Fibroblast of villous mesenchyme (primary cell): ENCODE measurements at places on chromosomes 7 and 10. TPM values are rescaled to one million over a fixed set of nuclear protein-coding genes. Genes with fewer than 3 reads are reported as not detected.

Gene CALY
- not detected in 2 replicates for total RNA-seq

Gene INHBA
- 65.2 and 84.7 TPM in 2 replicates for total RNA-seq

Gene STK31
- total RNA-seq, result not detected in 2 replicates

Gene AMPH
- total RNA-seq, result 0.86 and 0.97 TPM in 2 replicates

Gene CLEC2L
- not detected in 2 replicates for total RNA-seq

Gene EN2
- under 0.01 TPM in 1 of 2 replicates, not detected in the other for total RNA-seq

Gene RHEB
- total RNA-seq, result 52.2 and 79.5 TPM in 2 replicates

Gene BLNK
- not detected in 2 replicates for total RNA-seq

Gene ADAP1
- total RNA-seq, result 1.3 and 2.3 TPM in 2 replicates

Gene FAM241B
- total RNA-seq, result not detected in 2 replicates

Gene NUTM2E
- under 0.01 TPM in 1 of 2 replicates, not detected in the other for total RNA-seq

Gene ICA1
- 1.9 and 4.3 TPM in 2 replicates for total RNA-seq

Gene MRPL43
- 51.8 and 67.3 TPM in 2 replicates for total RNA-seq

Gene HOXA9
- total RNA-seq, result 17.1 and 20.3 TPM in 2 replicates

Gene CCL24
- not detected in 2 replicates for total RNA-seq

Gene PRTFDC1
- total RNA-seq, result 13.4 and 14.8 TPM in 2 replicates

Gene LAMB4
- total RNA-seq, result under 0.01 and 0.64 TPM in 2 replicates

Gene ZNF117
- total RNA-seq, result 5.2 and 6.5 TPM in 2 replicates

Gene TEX36
- not detected in 2 replicates for total RNA-seq

Gene STEAP1B
- total RNA-seq, result 7.4 and 11.7 TPM in 2 replicates

Gene MMP21
- total RNA-seq, result not detected in 2 replicates

Gene STEAP4
- under 0.01 TPM in 2 replicates for total RNA-seq

Gene EBLN1
- total RNA-seq, result not detected in 2 replicates

Gene MBLAC1
- total RNA-seq, result 1.7 and 4.2 TPM in 2 replicates

Gene PNLIPRP3
- total RNA-seq, result not detected in 2 replicates

Gene MACC1
- total RNA-seq, result under 0.01 TPM in 2 replicates

Gene PLXNA4
- total RNA-seq, result under 0.01 TPM in 1 of 2 replicates, not detected in the other

Gene CLDN12
- 28.3 and 49.2 TPM in 2 replicates for total RNA-seq

Gene ECHS1
- total RNA-seq, result 50.3 and 59.6 TPM in 2 replicates

Gene FAM13C
- 0.43 and 2.3 TPM in 2 replicates for total RNA-seq

Gene NODAL
- total RNA-seq, result not detected in 2 replicates

Gene PTPRZ1
- total RNA-seq, result 0.43 TPM in 1 of 2 replicates, not detected in the other

Gene ADRA2A
- 0.32 and 3.0 TPM in 2 replicates for total RNA-seq

Gene ADAM12
- 22.5 and 129 TPM in 2 replicates for total RNA-seq

Gene NUTM2B
- total RNA-seq, result 0.32 and 0.43 TPM in 2 replicates

Gene TMEM196
- not detected in 2 replicates for total RNA-seq

Gene HPSE2
- 5.6 and 12.2 TPM in 2 replicates for total RNA-seq

Gene GIMAP5
- total RNA-seq, result not detected in 2 replicates

Gene MEOX2
- total RNA-seq, result not detected in 2 replicates

Gene NOD1
- total RNA-seq, result 3.9 and 4.8 TPM in 2 replicates

Gene PLEKHS1
- under 0.01 TPM in 1 of 2 replicates, not detected in the other for total RNA-seq

Gene LRRD1
- total RNA-seq, result under 0.01 TPM in 1 of 2 replicates, not detected in the other

Gene BTRC
- total RNA-seq, result 11.0 and 17.3 TPM in 2 replicates

Gene KCP
- total RNA-seq, result under 0.01 TPM in 1 of 2 replicates, not detected in the other

Gene ATRNL1
- total RNA-seq, result 8.4 and 13.0 TPM in 2 replicates

Gene FKBP6
- total RNA-seq, result not detected in 2 replicates

Gene ZNF467
- 1.3 and 1.6 TPM in 2 replicates for total RNA-seq

Gene ANKRD61
- total RNA-seq, result not detected in 2 replicates

Gene LIPF
- total RNA-seq, result not detected in 2 replicates

Gene SMURF1
- 28.7 and 29.8 TPM in 2 replicates for total RNA-seq

Gene OR6V1
- total RNA-seq, result not detected in 2 replicates

Gene PNLIPRP2
- total RNA-seq, result not detected in 2 replicates

Gene TACR2
- total RNA-seq, result under 0.01 TPM in 1 of 2 replicates, not detected in the other

Gene DPP6
- under 0.01 TPM in 2 replicates for total RNA-seq

Gene CPA4
- total RNA-seq, result 22.5 and 90.2 TPM in 2 replicates

Gene NAT16
- not detected in 2 replicates for total RNA-seq
